NCI-H1694 treated with DMSO at 0.1 percent for 48 hours (cell line): ENCODE measurements at places on chromosomes 5 and 9.
A peak's percentile ranks its signal among the peaks of the same experiment; 100 is the strongest.

DNA sequence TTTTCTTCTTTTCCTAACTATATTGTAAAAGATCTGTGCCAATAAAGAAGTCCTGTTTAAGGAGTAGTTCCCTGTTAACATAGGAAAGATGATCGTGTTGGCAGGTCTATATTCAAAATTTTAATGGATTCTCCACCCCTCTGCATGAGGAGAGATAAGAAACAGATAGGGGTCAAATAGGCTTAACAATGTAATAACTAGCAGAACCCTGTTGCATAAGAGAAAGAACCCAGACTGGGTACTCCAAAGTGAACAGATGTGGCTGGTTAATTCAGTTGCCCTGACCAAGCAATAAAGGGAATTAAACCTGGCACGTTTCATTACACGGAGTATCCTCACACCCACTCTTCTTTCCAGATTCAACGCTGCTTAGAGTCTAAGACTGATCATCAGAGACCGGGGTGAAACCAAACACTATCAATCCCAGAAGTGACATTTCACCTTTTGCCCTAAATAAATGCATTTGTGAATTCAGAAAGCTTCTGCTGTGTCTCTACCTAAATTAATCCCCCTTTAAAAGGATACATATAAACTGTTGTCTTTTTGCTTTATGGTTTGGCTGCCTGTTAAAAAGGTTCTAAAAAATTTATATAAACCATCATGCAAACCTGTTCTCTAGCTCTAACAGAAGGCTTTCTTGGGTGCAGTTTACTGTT, 1276.9 kb upstream of the WWC1 start:
- no peak for DNase-seq

GRCh38 chr5:107284822-107285525, 385.8 kb downstream of the EFNA5 start:
- no peak for DNase-seq

DNA sequence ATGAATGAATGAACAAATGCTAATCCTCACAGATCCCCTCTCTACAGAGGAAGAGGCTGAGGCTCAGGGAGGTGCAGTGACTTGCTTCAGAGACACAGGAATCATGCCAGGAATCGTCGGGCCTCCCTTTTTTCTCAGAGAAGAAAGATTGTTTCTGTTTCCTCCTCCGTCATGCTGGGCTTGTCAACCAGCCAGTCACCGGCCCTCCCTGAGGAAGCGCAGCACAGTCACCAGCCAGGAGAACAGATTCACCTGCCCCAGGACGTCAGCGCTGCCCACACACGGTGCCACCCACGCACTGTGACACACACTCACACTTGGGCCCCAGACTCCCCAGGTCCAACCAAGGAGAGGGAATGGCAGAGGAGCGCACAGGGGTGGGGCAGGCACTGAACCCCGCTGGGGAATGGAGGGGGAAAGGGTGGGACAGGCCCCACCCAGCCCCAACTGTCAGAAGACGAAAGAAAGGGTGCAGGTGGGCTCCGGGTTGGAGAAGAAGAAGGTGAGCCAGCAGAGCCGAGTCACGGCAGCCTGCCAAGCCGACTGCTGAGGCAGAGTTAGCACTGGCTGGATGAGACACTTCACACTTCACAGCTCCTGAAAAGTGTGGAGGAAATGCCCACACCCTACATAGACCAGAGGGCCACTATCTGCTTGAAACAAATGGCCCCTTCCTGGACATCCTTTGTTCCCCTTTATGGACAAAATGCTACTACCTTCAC, 13.8 kb upstream of the ERGIC1 start:
- DNase-seq: no peak

DNA sequence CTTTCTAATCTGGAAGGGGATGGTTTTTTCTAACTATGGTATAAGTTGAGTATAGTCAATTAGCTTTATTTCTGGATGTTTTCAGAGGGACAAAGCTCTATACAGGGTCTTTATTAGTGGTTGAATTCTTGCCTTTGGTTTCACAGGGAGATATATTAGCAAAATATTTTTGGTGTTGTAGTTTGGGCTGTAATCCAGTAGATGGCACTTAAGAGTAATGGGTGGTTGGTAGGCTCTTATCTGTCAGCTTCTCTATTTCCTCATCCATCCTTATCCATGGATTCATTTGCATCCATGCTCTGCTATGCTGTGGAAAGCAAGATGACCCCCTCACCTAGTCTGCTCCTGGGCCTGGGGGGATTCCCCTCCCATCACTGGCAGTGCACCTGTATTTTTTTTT, 363.6 kb upstream of the CYLC2 start:
- peak; percentile 2 for DNase-seq

- peak; percentile 54 for DNase-seq
Observed at GRCh38 chr5:137660349-137660817, 75.5 kb downstream of the KLHL3 start.
